ENCODE measurements at places on chromosomes 2 and 18. TPM values are rescaled to one million over a fixed set of nuclear protein-coding genes. Genes with fewer than 3 reads are reported as not detected.

The ONECUT2 gene
- total RNA-seq, result under 0.01 TPM

The EIF2B4 gene
- 37.5 TPM for total RNA-seq

The HSPE1 gene
- total RNA-seq, result 166 TPM

The BOD1L2 gene
- total RNA-seq, result not detected

The CRACDL gene
- total RNA-seq, result under 0.01 TPM

The VWA3B gene
- total RNA-seq, result not detected

The NPHP1 gene
- 8.4 TPM for total RNA-seq

The ALPI gene
- not detected for total RNA-seq

The AGPS gene
- 27.8 TPM for total RNA-seq

The LCT gene
- total RNA-seq, result not detected

The RAX gene
- not detected for total RNA-seq

The LYG1 gene
- total RNA-seq, result 0.45 TPM

The ASTL gene
- not detected for total RNA-seq

The ASAP2 gene
- total RNA-seq, result 17.8 TPM

The RAB27B gene
- total RNA-seq, result 1.3 TPM

The CHRND gene
- total RNA-seq, result not detected

The KLHL14 gene
- total RNA-seq, result not detected

The CNNM4 gene
- 4.0 TPM for total RNA-seq
